Vein endothelial cell (primary cell): ENCODE measurements at places on chromosomes 13 and 19. TPM values are rescaled to one million over a fixed set of nuclear protein-coding genes. Genes with fewer than 3 reads are reported as not detected.

Gene ODAD3
- 0.19 TPM in 1 of 2 replicates, not detected in the other for total RNA-seq

Gene ERCC2
- total RNA-seq = 35.6 and 61.1 TPM in 2 replicates

Gene RNF17
- not detected in 2 replicates for total RNA-seq

Gene C19orf33
- total RNA-seq = 3.3 TPM in 1 of 2 replicates, not detected in the other

Gene KIR2DL4
- total RNA-seq = not detected in 2 replicates

Gene SCEL
- total RNA-seq = not detected in 2 replicates

Gene ICAM3
- 7.1 and 9.5 TPM in 2 replicates for total RNA-seq

Gene C19orf67
- not detected in 2 replicates for total RNA-seq

Gene KLK2
- total RNA-seq = not detected in 2 replicates

Gene LYPD3
- under 0.01 TPM in 1 of 2 replicates, not detected in the other for total RNA-seq

Gene OSCAR
- 0.19 TPM in 1 of 2 replicates, not detected in the other for total RNA-seq

Gene WDR88
- total RNA-seq = not detected in 2 replicates

Gene SACS
- total RNA-seq = 89.3 and 103 TPM in 2 replicates

Gene NOTCH3
- total RNA-seq = 1.9 and 2.0 TPM in 2 replicates

Gene PRTN3
- total RNA-seq = not detected in 2 replicates

Gene PRKCG
- not detected in 2 replicates for total RNA-seq

Gene C19orf81
- total RNA-seq = not detected in 2 replicates

Gene RFX1
- total RNA-seq = 3.1 and 3.6 TPM in 2 replicates

Gene TPTE2
- total RNA-seq = not detected in 2 replicates

Gene SGTA
- total RNA-seq = 75.9 and 86.6 TPM in 2 replicates

Gene PLIN4
- total RNA-seq = under 0.01 TPM in 2 replicates

Gene BLOC1S3
- total RNA-seq = 8.8 and 9.1 TPM in 2 replicates

Gene TEKTIP1
- not detected in 2 replicates for total RNA-seq

Gene NEK3
- 11.3 and 16.3 TPM in 2 replicates for total RNA-seq

Gene ZNF177
- total RNA-seq = 0.98 and 1.3 TPM in 2 replicates

Gene EPSTI1
- total RNA-seq = 0.48 and 2.3 TPM in 2 replicates

Gene COL4A2
- 493 and 774 TPM in 2 replicates for total RNA-seq

Gene FGF22
- total RNA-seq = not detected in 2 replicates

Gene DLEU7
- not detected in 2 replicates for total RNA-seq

Gene KIR3DL2
- not detected in 2 replicates for total RNA-seq

Gene UHRF1
- 19.3 and 32.4 TPM in 2 replicates for total RNA-seq

Gene OR7D2
- not detected in 2 replicates for total RNA-seq

Gene ABHD17A
- 110 and 136 TPM in 2 replicates for total RNA-seq

Gene TEX101
- not detected in 2 replicates for total RNA-seq

Gene ZNF98
- total RNA-seq = not detected in 2 replicates

Gene NCCRP1
- total RNA-seq = not detected in 2 replicates

Gene HIPK4
- under 0.01 and 0.10 TPM in 2 replicates for total RNA-seq

Gene CLDND2
- not detected in 2 replicates for total RNA-seq

Gene APOE
- 0.67 and 0.98 TPM in 2 replicates for total RNA-seq

Gene LINGO3
- under 0.01 TPM in 1 of 2 replicates, not detected in the other for total RNA-seq

Gene RFPL4A
- total RNA-seq = 2.3 TPM in 1 of 2 replicates, not detected in the other

Gene ATP4B
- under 0.01 TPM in 1 of 2 replicates, not detected in the other for total RNA-seq

Gene FLT3LG
- total RNA-seq = 1.7 and 3.3 TPM in 2 replicates

Gene RASL11A
- total RNA-seq = 2.3 and 3.1 TPM in 2 replicates

Gene SGCG
- not detected in 2 replicates for total RNA-seq

Gene ZNF260
- 18.1 and 20.3 TPM in 2 replicates for total RNA-seq

Gene TUBB4A
- total RNA-seq = not detected in 2 replicates

Gene MAST1
- 0.29 and 0.33 TPM in 2 replicates for total RNA-seq

Gene CGB8
- total RNA-seq = not detected in 2 replicates

Gene KLK15
- not detected in 2 replicates for total RNA-seq

Gene KASH5
- not detected in 2 replicates for total RNA-seq

Gene RNF113B
- not detected in 2 replicates for total RNA-seq

Gene CRX
- not detected in 2 replicates for total RNA-seq

Gene FAM216B
- total RNA-seq = not detected in 2 replicates

Gene OR4F17
- not detected in 2 replicates for total RNA-seq

Gene USF2
- total RNA-seq = 55.1 and 55.2 TPM in 2 replicates

Gene SLC25A41
- 0.33 TPM in 1 of 2 replicates, not detected in the other for total RNA-seq
